ENCODE measurements at places on chromosomes 7 and 10.
A peak's percentile ranks its signal among the peaks of the same experiment; 100 is the strongest.

DNA sequence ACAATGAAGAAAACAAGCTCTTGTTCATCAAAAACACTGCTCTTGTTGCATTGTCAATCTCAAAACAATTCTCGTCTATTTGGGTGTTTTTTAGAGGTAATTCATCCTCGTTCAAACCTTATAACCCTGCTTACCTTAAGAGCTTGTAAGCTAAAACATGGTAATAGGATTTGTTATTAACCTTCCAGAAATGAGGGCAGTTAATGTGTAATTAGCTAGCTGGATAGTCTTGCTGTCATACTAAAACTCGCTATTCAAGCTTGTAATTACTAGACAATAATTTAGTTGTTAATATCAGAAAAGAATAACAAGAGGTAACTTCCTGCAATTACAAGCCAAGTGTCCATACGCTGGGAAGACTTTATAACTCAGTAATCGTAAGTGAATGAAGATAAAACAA, 101.6 kb downstream of the UBE2H start:
- no peak for DNase-seq

GRCh38 chr10:3757638-3758490, 27.1 kb downstream of the KLF6 start:
- peak; percentile 42 for DNase-seq

DNA sequence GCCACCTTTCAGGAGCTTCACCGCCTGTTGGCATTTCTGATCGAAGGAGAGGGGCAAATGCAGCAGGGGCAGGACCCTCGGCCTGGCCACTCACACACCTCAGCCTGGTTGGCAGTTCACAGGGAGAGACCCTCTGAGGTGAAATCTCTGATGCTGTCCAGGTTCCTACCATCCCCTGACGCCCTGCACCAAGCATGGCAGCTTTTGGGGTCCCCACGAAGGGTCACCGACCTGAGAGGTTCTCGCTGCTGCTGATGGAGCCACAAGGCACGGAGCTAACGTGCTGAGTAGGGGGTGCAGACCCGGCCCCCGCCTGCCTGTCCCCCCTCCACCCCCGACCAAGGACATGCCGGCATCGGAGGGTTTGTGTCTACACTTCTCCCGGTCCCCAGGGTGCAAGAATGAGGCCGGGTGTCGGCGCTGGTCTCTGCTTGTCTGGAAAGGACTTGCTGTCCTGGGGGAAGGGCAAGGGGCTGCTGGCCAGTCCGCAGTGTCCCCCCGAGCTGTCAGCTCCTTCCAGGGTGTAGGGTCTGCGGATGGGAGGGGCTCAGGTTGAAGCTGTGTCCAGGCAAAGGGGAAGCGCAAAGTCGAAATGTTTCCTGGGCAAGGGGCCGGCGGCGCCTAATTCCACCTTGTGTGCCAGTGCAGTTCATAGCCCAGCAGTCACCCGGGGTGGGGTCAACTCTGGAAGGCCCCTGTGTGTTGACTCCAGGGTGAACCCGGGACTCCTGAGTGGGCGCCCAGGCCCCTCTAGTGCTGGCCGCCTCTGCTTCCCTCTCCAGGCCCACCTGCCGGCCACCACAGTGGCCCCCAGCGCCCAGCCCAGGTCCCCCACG, 132.6 kb downstream of the DNAJB6 start:
- no peak for DNase-seq

GRCh38 chr7:119969054-119969453, 303.9 kb upstream of the KCND2 start:
- no peak for DNase-seq

GRCh38 chr10:103852856-103853255, 2.5 kb downstream of the SH3PXD2A start:
- DNase-seq: no peak

GRCh38 chr7:120274899-120275298, 1.9 kb downstream of the KCND2 start:
- DNase-seq: no peak

GRCh38 chr7:124009321-124009720, 23.5 kb downstream of the TMEM229A start:
- no peak for DNase-seq

GRCh38 chr7:91556956-91557650, 292.9 kb downstream of the FZD1 start:
- no peak for DNase-seq

DNA sequence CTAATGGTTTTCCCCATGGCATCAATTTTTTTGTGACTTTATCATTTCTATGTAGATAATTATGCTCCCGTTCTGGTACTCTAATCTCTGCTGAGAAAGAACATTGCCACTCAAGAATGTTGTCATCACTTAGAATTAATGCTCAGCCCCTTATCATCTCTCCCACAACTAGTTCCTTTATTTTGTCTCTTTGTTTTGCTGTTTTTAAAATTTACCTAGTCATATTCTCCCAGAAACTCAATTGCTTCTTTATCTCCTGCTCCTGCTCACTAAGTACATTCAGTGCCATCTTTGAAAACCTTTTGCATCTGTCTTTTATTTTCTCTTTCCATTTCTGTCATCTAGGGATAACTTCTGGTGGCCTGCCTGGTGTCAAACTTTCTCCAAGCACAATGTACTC, 324.9 kb upstream of the MTPN start:
- no peak for DNase-seq

DNA sequence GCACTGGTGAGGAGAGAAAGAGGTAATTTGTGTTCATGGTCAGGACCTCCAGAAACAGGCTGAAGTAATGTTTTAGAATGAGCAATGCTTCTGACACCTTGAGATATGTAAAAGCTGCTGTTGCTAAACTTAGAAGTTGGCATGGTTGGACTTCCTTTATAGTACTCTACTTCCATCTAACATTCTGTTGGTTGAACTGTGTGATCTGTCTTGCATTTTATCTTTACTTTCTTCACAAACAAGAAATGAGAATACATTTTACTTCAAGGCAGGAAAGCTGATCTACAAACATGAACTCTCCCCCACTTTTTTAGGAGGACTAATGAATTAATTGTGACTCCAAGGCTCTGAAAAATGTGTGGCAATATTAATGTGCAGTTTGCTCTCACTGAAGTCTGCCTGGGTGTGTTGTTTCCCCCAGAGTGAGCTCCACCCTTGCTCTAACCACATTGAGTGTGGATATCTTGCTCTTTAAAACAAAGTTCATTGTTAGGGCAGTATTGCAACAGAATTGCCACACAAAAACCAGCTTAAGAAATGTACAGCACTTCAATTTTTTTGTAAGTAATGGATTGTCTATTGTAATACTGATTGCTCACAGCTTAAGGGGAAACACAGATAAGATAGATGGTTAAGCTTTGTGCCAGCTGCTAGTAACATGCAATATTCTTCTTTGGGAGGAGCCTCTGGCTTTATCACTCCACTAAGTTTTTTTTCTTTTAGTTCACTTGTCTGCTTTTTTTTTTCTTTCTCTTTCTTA, 69.0 kb downstream of the ADD3 start:
- DNase-seq: no peak

- DNase-seq: peak; percentile 28
These were observed 64.6 kb downstream of the GSAP start for GRCh38 chr7:77351539-77352004.

- no peak for DNase-seq
These were observed 6.7 kb downstream of the RASSF4 start for GRCh38 chr10:44966129-44966815.

GRCh38 chr7:83347945-83348444, 185.3 kb upstream of the PCLO start:
- no peak for DNase-seq

DNA sequence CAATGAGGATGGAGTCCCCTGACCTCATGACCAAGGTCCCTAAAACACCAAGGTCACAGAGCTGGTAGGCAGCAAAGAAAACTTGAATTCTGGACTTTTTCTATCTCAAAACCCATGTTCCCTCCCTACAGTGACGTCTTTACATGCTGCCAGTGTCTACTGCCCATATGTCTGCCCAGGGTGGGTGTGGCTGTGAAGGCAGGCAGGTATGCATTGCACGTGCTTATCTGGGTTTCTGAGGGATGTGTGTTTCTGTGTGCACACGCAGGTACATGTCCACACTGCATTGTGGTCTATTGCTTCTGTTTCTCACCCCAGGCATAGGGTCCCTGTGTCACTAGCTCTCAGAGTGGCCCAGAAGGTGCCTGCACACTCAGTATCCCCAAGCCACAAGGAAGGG, 13.5 kb downstream of the ATP6V1F start:
- DNase-seq: no peak

DNA sequence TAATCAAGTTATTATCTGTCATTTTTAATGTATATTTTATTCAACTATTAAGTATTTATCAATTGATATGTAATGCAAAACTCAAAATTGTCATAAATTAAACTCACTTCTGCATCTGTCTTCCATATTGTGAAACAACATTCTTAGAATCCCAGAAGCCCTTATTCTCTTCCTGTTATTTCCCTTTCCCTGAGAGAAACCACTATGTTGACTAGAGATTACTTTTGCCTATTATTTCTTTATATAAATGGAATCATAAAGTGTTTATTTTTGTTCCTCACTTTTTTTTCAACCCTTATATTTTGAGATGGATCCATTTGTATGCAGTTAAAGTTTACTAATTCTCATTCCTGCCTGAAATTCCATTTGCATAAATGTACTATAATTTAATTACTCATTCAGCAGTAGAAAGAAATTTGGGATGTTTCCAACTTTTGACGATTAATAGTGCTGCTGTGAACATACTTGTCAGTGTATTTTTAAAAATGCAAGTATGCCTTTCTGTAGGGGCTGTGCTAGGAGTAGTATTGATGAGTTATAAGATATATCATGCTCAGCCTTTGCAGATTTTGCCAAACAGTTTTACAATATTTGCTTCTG, 211.2 kb downstream of the SEMA3D start:
- no peak for DNase-seq

DNA sequence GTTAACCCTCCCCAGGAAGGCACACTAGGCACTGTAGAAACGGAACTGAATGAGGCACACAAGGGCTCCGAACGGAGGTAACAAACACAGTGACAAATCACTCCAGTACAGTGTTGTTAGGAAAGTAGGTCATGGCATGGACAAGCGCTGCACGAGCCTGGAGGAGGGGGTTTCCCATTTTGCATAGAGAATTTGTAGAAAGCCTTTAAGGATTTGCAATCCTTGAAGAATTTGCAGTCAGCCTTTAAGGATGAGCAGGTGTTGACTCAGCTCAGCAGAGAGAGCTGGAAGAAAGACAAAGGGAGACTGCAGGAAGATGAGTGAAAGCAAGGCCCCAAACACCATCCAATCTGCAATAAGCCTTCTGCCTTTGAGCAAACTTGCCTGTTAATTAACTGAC, 51.1 kb upstream of the PPP1R3C start:
- DNase-seq: no peak

GRCh38 chr7:26224359-26224758, 22.8 kb downstream of the CBX3 start:
- no peak for DNase-seq

GRCh38 chr7:98372993-98373392, 27.9 kb downstream of the BAIAP2L1 start:
- no peak for DNase-seq

DNA sequence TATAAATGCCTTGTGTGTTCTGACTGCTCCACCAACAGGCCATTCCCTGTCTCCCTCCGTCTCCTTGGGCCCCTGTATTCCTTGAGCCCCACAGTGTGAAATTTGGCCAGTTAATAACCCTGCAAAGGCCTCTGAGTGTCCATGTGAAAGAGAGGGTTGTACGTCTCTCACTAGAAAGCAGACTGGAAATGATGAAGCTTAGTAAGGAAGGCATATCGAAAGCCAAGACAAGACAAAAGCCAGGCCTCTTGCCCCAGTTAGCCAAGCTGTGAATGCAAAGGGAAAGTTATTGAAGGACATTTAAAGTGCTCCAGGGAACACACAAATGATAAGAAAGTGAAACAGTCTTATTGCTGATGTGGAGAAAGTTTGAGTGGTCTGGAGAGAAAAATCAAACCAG, 680.2 kb downstream of the SDK1 start:
- DNase-seq: no peak

DNA sequence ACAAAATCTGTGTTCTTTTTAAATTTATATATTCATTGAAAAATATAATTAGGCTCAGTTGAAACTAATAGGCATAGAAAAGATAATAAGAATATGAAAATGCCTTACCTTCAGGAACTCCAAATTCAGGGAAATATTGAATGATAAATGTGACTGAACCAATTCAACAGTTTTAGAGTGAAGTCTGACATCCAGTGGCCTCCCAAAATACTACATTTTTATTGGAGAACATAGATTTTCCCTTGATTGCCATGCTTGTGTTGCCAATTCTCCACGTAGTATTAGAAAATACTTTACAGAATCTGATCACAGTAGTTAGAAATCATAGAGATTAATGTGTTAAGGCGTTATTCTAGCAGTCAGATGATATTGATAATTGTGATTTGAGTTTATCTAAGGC, 1246.7 kb downstream of the GATA3 start:
- DNase-seq: no peak

DNA sequence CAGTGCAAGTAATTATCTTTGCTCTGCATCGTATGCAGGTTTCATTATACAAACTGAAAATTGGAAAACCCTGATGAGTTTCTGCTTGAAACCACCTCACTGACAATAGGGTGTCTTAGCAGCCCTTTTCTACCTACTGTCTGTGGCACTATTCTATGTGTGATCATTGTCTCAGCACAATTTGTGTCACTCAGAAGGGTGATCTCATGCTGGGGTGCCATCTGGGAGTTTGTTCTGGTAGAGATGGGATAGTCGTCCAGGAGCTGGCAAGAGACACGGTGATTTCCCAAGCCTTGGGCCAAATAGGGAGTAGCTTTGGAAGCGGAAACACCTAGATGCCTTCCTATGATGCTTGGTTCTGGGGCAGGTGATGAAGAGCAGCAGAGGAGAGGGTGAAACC, 186.3 kb downstream of the FRMD4A start:
- no peak for DNase-seq

DNA sequence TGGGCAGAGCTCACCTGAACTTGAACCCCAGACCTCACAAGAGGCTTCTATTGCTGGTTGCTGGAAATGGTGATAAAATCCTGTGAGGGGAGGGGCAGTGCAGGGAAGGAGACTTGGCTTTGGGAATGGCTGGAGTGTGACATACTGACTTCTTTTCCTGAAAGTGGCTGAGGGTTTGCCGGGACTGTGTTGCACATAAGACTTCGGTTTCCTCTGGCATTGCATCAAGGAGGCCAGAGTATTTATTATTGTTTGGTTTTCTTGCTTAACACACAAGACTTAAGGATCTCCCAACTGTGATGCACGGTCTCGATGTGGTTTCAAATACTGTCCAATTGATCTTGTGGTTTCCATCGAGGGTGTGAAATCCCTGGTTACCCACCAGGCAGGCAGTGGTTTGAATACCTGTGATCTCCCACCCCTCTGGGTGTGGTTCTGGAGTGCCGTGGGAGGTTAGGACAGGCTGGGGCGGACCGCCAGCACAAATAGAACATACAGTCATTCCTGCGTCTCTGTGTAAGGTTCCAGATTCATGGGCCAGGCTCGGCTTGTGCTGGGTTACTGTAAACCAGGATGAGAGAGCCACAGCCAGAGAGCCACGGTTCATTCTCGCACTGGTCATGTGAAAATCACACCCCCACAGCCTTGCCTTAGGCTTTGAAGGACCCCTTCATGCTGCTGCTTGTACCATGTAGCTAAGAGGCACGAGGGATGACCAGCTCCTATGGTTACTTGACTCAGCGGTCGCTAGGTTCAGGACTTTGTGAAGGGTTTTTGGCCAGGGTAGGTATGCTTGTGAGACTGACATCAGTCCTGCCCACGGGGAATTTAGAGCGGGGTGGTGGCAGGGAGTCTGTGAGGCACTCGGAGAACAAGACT, 39.2 kb downstream of the WBP1L start:
- DNase-seq: no peak

All from stimulated activated CD4-positive, alpha-beta T cell treated with anti-CD3 and anti-CD28 coated beads, Interleukin-15, amount 100 ng/mL, for 1 hour (primary cell).